NT2/D1 (cell line): ENCODE measurements at places on chromosomes 4 and X.

DNA sequence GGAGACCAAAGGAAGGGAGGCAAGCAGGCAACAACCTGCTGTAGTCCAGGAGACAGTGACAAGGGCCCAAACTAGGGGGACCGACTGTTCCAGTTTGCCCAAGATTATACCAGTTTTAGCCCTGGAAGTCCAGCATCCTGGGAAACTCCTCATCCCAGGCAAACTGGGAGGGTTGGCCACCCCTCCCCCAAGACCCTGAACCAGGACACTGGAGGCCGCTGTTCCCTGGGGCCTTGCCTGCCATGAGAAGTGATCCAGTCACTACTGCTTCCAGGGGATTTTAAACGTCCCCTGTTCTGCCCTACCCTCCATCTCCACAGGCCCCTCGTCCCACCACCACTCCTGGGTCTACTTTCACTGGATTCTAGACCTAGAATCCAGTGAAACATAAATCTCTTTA lies 4.3 kb upstream of the DGAT2L6 start:
- DNase-seq, result no peak

GRCh38 chrX:69959712-69960111 lies 90.0 kb downstream of the AWAT2 start:
- DNase-seq, result peak; percentile 20

DNA sequence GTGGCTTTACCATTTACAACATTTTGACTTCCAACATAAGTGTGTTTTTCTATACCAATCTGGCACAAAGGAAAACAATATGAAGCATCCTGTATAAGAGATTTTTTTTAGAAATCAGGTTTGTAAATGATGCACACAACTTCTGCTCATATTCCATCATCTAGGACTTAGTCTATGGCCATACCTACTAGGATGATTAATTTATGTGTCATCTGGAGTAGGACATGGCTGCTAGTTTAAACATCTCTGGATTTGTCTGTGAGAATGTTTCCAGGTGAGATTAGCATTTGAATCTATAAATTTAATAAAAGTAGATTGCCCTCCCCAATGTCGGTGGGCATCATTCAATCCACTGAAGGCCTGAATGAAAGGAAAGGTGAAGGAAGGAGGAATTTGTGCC lies 682.8 kb upstream of the GRID2 start:
- DNase-seq, result no peak

DNA sequence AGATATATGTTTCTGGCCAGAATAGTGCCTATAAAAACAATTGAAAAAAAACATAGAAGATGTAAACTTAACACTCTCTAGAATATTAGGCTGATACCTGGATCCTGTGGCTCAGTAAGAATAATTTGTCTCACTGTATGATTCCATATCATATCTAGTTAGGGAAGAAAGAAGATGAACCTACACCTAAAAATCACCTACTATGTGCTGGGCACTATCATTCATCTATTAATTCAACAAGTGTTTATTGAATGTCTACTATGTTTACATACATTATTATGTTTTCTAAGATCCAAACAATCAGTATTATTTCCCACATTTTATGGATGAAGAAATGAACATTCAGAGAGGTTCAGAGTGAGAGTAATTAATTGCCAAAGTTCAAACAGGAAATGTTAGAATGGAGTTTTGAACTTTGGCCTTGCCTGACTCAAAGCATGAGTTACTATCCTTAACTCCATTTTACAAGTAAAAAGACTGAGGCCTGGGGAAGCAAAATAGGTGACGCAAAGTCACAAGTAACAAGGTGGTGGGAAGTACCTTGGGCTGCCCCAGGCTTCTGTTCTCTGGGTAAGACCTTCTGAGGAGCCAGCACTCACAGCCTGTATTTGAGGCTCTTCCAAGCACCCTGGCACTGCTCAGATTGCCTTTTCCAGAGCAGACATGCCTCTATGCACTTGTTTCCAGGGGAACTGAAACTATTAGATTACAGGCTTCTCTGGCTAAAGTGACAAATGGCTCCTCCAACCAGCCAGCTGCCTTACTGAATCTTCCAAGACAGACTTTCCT lies 111.1 kb upstream of the ACSL4 start:
- DNase-seq, result no peak

DNA sequence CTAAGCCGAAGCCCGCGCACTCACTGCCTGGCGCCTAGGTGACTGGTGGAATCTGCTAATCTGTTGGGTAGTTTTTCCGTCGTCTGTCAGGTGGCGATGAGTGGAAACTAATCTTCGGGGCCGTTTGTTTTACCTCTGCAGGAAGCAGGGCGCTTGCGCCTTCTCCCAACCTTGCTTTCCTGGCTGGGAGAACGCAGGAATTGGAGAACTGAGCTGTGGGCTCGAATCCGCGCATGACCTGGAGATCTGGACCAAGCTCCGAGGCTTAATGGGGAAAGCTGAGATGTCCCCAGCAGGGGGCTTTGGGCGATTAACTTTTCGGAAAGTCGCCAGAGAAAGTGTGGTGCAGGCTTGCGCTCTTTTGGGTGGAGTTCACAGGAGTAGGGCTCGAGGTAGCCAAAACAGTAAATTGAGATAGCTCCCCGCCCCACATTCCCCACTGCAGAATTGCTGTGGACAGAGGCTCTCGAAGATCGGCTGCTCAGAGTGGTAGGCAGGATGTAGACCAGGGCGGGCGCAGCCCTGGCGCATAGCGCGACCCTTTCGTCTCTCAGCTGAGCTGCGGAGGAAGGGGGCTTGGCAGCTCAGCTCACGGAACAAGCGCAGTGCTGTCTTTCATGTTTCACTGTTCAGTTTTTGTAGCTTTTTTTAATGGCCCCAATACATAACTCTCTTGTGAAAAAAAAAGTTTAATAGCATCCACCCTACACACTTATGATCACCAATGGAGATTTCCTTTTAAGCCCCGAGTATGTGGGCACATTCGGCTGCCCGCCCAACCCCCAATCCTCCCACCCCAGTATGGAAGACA lies 2.7 kb upstream of the FGF5 start:
- no peak for DNase-seq

GRCh38 chrX:43716696-43717095 lies 60.6 kb downstream of the MAOA start:
- DNase-seq, result no peak

DNA sequence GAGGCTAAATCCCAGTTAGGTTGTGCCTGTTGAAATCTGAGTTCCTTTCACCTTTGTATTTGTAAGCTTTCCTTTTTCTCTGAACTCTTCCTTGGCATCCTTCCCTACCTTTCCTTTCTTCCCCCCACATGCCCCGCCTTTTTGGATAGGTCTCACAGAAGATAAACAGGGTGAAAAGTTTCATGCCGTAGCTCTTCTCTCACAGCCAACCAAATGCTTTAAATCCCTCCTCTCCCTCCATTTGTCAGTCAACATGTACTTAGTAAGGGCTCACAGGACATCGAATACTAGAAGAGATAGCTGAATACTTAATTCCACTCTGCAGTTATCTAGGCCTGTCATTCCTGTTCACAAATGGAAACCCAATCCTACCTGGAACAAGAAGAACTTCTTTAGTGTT lies 107.1 kb upstream of the BMPR1B start:
- DNase-seq, result no peak

DNA sequence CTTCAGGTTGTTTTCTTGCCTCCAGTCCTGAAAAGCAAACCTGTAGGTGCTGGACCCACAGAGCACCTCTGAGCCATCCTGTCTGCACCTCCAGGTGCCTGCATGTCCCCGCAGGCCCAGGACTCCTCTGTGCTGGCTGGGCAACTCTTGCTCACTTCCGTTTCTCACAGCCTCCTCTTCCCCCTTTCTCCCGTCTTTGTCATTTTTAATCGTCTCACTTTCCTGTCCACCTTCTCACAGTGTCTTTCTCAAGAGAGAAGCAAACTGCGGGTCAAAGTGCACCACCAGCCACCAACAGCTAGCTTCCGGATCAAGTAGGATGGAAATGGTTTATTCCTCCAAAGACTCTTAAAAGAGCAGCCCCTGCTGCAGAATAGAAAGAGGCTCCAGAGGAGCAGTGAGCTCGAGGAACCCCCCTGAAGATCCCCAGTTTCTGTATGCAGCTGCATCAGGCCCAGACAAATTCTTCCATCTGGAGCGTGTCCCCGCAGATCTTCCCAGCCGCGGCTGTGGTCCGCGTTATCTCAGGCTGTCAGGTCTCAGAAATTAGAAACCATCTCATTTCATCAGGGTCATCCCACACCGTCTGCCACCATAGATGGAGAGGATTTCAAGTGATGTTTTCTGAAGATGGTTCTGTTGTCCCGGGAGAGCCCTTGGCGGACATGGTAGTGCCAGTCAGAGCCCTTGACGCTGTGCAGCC lies 87.7 kb downstream of the FHDC1 start:
- DNase-seq, result no peak

- no peak for DNase-seq
Measured at GRCh38 chr4:169098532-169098931, 88.5 kb upstream of the CBR4 start.

DNA sequence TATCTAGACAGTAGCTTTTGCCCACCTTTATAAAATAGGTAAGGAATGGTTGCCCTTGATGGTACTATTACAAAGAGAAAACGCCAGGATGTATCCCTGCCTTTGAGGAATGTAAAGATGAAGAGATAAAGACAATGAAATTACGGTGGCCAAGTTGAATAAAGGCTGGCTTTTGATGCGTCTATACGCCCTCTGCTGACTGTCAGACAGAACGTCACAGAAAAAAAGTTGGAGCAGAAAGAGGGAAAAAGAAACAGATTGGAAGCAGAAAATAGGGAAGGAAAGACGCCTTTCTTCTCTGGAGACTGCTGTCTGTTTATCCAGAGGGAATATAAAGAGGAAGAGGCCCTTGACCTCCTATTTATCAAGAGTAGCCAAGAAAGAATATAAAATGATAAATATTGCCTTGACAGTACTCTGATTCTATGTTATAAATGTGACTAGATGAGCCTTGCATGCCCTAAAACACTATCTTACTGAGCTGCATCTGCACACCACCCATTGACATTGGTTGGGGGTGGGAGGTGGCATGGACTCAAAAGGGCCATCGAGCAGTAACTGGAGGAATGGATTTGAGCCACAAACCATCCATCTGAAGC lies 30.6 kb downstream of the PCDH19 start:
- DNase-seq, result no peak

- no peak for DNase-seq
Measured at GRCh38 chrX:84873176-84873575, 130.5 kb upstream of the APOOL start.

DNA sequence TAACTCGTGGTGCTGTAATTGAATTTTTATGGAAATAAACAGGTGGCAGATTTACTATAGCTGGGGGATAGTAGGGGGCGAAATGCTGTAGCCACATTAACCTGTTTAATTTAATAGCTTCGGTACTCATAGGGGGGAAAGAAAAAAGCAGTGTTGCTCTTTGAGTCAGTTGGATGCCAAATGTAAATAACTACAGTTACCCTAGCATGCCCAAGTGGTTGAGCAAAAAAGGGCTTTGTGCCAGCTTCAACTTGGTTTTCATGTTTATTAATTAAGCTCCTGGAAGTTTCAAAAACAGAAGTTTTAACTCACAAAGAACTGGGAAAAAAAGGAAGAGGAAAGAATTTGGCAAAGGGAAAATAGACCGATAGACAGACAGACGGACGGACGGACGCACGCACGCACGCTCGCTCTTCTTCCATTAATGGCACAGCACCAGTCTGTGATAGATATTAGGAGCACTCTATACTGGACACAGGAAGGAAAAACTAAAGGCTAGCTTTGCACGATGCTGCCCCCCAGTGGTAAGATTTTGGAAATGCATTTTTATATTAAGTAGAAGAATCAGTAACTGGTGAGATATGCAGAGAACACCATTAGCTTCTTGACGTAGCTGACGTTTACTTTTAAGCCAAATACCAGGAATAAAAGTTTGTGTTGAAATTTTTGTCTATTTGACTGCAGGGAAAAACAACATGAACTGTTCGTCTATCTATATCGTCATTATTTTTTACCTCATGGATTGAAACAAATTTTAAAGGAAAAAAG lies 151.8 kb downstream of the SLC7A11 start:
- DNase-seq, result no peak

GRCh38 chr4:157772907-157773306 lies 399.9 kb downstream of the GASK1B start:
- no peak for DNase-seq

DNA sequence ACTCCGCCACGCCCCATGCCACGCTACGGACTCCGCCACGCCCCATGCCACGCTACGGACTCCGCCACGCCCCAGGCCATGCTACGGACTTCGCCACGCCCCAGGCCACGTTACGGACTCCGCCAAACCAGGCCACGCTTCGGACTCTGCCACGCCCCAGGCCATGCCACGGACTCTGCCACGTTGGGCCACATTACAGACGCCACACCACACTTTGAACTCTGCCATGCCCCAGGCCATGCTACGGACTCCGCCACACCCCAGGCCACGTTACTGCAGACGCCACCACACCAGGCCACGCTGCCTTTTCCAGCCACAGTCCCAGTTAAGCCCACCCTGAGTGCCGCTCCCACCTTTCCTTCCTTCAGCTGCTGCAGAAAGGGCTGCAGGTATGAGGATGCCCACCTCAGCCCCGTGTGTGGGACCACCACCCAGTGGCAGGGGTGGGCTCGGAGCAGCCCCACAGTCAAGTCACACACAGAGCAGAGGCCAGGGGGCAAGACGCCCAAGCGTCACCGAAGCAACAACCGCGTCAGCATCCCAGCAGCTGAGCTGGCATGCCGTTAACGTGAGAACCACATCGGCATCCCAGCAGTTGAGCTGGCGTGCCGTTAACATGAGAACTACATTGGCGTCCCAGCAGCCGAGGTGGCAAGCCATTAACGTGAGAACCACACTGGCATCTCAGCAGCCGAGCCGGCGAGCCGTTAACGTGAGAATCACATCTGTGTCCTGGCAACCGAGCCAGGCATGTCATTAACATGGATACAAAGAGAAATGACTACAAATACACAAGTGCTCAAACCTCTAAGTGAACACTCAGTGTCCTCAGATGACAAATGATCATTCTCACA lies 26.4 kb downstream of the GAK start:
- DNase-seq, result no peak

GRCh38 chr4:21898101-21898500 lies 50.5 kb downstream of the KCNIP4 start:
- no peak for DNase-seq

DNA sequence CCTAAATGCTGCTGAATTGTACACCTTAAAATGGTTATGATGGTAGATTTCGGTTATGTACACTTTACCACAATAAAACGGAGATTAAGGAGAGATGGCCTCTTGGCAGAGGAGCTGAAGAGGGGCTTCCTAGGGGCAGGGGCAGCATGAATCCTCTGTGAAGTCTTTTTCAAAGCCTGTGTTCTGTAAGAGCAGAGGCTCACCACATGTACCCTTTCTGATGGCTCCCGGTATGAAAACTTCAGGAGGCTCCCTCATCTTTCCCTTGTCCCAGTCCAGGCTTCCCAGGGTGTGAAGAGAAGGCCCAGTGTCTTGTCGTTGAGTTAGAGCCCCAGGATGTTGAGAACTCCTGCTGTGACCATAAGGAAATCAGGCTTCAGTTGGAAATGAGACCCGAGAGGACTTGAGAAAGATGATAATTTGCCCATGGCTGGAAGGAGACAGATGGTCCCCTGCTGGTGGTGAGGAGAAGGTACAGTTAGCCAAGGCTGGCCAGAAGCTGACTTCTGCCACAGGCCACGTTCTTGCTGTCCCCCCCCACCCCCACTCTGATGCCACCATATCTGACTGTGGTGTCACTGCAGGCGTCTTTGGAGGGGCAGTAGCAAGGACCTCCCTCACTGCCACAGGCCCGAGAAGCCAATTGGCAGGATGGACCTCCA lies 31.8 kb upstream of the MTM1 start:
- no peak for DNase-seq

GRCh38 chr4:40185830-40186664 lies 10.8 kb upstream of the RHOH start:
- DNase-seq, result no peak
